ENCODE measurements at places on chromosomes 16 and 17.

GRCh38 chr16:70713342-70713741 lies 27.5 kb upstream of the MTSS2 start:
- DNase-seq = no peak

- no peak for DNase-seq
Observed at GRCh38 chr16:10300905-10301304, 85.0 kb upstream of the ATF7IP2 start.

GRCh38 chr17:1966274-1967086 lies 58.7 kb downstream of the RTN4RL1 start:
- DNase-seq = no peak

DNA sequence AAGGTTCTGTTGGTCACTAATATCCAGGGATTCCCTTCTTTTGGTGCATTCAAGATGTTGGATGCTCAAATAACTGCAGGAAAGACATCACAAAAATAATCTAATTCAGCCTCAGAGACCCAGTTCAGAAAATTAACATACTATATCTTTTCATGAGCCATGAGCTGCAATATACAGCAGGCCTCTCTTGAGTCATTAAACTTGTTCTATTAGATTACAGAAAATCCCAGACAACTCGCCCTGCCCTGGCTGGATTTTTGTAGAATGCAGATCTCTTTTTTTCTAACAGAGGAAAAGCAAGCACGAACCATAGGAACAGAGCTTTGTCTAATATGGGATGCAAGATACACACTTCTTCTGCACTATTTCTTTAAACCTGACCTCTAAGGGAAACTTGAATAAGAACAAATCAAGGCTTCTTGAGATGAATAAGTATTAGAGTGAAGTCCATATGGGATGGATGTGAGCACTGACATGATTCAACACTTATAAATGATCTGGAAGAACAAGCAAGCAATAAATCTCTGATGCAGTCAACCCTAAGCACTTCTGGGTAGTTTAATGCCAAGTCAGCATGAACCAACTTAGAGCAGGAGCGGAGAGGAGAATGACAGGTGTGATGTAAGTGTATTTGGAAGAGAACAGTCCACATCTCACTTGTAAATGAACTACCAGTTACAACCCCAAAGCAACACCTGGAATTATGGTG lies 70.7 kb upstream of the GNAO1 start:
- no peak for DNase-seq

- DNase-seq = no peak
Observed at GRCh38 chr17:72421128-72422092, 300.6 kb downstream of the SOX9 start.

DNA sequence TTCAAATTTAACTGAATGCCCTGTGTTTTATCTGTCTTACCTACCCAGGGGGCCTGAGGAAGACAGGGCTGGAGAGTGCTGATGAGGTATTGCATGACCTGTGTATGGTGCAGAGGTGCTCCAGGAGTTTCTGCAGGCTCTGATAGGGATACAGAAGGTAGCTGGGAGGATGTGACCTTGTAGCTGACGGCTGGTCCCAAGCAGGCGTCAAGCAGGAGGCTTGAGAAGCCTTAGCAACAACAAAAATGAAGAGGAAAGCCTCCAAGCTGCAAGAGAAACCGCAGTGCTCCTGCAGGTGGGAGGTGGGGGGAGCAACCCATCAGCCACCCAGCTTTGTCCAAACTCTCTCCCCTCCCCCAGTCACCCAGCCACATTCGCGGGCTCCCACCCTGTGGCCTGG lies 40.4 kb downstream of the LAT start:
- no peak for DNase-seq

GRCh38 chr17:8532021-8532420 lies 96.3 kb downstream of the NDEL1 start:
- DNase-seq = no peak

DNA sequence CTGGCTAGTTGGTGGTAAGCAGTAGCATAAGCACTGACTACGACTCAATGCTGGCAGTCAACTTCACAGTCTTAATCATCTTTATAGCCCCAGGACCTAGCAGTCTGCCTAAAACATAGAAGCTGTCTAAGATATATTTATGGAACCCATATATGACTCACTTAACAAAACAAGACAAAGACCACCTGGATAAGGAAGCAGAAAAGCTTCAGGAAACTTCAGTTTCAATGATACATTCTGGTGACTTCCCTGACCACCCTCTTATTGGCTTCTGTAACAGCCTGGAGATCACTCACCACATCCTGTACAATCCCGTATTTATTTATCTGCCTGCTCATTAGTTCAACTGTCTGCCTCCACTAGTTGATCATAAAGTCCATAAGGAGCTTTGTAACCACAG lies 95.5 kb downstream of the PMP22 start:
- no peak for DNase-seq

GRCh38 chr16:4682616-4683254 lies 10.6 kb upstream of the NUDT16L1 start:
- no peak for DNase-seq

- DNase-seq = no peak
Observed at GRCh38 chr16:89153848-89154271, 17.7 kb upstream of the CDH15 start.

- DNase-seq = no peak
Observed at GRCh38 chr17:1913702-1914101, 83.9 kb downstream of the RPA1 start.

- DNase-seq = no peak
Observed at GRCh38 chr17:77942112-77942988, 16.2 kb upstream of the TNRC6C start.

DNA sequence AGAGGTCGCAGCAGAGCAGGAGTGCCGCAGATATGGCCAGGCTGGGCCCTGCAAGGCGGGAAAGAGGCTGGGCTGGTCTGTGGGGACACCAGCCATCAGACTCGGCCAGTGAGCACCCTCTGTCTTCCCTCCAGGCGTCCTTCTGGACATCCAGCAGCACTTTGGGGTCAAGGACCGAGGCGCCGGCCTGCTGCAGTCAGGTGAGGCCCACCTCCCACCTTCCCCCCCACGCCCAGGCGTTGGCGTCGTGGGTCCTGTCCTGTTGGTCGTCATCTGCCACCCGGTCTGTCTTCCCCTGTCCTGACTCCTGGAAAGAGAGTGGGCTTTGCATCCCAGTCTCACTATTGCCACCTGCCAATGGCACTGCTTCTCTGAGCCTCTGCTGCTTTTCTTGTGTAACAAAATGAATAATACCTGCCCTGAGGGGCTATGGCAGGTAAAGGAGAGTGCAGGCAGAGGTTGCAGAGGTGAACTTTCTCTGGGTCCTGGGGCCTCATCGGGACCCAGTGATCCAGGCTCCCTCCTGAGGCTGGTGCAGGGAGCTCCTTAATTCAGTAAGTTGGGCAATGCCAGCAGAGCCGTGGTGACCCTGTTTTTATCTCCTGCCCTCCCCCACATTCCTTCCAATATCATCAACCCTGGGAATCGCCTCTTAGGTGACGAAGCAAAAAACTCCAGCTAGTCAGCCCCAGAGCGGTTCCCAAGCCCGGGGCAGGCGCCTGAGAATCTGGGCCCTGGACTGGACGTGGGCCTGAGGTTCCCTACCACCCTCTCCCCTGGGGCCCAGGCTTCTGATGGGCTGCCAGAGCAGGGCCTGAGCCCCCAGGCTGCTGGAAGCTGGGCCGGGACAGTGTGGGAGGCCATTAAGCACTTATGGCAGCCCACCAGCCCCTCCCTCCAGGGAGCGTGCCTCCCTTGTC lies 14.7 kb downstream of the SPNS2 start:
- DNase-seq = no peak

DNA sequence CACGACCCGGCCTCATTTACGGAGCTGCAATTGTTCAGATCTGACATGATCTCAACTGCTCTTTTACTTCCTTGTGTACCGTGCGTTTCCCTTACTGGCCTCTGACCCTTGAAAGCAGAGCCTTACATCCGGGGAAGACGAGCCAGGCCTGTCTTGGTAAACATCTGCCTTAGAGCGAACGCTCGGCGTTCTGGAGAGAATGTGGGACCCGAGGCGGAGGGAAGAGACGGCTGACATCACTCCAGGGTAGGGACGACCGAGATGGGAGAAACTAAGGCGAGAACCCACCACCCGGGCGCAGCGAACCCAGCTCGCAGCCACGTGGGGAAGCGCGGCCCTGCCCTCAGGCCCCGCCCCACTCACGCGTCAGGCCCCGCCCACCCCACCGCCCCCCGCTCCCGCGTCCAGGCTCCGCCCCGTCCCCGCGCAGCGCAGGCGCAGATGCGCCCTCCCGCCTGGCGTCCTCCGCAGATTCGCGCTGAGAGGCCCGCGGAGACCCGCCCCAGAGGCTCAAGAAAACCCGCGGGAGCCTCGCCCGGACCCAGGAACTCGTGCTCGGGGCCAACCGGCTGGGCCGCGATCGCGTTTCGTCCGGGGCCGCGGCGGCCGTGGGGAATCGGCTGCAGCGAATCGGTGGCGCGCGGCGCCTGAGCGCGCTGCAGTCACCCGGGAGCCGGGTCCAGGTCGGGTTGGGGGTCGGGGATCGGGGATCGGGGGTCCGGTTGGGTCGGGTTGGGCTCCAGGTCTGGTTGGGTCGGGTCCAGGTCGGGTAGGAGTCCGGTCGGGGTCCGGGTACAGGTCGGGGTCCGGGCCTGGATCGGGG lies at the start of gene TELO2:
TSS of gene TELO2 (plus strand) at position 438 of the 823 bp plus-strand sequence. CDS start 922 bp downstream, outside the sequence.
- DNase-seq = peak; percentile 71

DNA sequence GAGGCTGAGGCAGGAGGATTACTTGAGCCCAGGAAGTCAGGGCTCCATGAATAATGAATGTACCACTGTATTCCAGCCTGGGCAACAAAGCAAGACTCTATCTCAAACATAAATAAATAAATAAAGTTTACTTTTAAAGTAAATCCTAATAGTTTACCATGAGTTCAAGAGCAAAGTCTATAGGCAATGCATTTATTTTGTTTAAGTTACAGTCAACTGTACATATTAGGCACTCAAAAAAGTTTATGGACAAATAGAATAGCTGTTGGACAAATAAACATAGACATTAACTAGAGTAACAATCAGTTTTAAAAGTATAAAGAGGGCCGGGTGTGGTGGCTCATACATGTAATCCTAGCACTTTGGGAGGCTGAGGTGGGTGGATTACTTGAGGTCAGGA lies 3.7 kb upstream of the AARSD1 start:
- DNase-seq = no peak

DNA sequence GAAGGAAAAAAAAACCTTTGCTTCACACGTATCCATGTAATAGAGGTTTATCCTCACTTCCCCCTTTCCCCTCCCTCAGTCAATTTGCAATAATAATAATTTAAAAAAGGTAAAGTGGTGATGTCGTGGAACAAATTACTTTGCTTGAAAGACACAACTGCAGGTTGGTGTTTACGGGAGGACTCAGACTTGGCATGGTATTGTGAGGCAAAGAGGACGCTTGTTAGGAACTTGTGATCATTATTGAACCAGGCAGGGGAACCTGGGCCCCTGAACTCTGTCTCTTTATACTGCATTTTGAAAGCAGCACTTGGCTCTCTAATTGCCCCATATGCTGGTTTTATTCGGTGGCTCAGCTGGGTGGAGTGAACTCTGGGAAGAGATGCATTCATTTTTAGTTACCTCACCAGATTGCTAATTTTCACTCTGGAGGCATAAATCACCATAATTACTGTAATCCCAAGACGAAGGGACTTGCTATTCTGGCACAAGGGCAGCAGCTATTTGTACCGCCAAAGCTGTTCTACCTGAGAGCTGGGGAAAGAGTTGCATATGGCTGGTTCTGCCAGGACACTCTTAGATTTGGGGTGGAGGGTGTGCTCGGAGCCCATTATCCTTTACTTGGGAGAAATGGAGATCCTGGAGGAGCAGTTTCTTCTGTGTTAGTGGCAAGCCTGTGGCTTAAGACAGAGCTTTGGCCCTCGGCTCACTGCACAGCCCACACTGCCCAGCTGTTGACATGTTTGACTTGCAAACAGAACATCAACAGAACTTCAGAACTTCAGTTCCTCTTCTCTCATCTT lies 5.7 kb upstream of the DHX8 start:
- DNase-seq = no peak

DNA sequence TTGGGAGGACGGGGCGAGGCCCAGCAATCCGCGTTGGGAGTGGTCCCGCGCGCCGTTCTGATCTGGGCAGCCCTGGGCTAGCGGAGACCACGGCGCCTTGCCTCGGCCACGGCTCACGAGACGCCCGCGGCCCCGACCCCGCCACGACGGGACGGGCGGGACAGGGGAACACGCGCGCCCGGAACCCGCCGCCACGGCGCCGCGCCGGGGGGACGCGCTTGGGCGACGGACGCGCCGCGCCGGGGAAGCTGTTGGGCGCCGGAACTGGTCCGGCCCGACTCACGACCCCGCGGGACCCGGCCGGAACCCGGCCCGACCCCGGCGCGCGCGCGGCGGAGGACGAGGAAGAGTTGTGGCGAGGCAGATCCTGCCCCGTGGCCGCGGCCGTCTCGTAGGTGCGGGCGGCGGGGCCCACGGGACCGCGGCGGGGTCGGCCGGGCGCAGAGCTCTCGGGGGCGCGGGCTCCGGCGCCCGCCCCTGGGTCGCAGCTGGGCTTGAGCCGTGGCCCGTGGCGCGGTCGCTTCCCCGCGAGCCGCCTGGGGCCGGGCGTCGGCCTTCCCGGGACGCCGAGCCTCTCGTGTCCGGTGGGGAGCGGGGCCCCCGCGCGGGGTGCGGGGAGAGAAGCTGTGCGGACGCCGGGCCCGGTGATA lies at the start of gene ACSF3:
TSS of gene ACSF3 (plus strand) at position 251 of the 650 bp plus-strand sequence. CDS start 6,830 bp downstream, outside the sequence.
- peak; percentile 28 for DNase-seq

DNA sequence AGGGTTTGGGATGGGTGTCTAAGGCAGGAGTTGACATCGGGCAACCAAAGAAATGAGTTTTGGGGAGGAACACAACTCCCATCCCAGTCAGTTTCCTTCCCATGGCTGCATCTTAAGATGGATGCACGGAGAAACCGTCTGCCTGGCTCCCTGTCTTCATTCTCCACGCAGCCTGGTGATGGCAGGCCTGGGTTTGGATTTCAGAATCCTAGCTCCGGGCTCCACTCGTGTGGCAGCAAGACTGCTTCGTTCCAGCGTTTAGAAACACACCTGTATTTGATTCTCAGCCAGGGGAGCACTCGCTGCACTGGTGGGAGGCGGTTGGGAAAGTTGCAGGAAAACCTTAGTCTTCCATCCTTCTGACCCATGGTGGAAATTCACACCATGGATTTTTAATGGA lies 141.1 kb downstream of the RAB11FIP4 start:
- no peak for DNase-seq

GRCh38 chr17:42251115-42251514 lies 25.1 kb downstream of the STAT5B start:
- DNase-seq = no peak

GRCh38 chr16:72983241-72983640 lies 64.7 kb downstream of the ZFHX3 start:
- DNase-seq = no peak

DNA sequence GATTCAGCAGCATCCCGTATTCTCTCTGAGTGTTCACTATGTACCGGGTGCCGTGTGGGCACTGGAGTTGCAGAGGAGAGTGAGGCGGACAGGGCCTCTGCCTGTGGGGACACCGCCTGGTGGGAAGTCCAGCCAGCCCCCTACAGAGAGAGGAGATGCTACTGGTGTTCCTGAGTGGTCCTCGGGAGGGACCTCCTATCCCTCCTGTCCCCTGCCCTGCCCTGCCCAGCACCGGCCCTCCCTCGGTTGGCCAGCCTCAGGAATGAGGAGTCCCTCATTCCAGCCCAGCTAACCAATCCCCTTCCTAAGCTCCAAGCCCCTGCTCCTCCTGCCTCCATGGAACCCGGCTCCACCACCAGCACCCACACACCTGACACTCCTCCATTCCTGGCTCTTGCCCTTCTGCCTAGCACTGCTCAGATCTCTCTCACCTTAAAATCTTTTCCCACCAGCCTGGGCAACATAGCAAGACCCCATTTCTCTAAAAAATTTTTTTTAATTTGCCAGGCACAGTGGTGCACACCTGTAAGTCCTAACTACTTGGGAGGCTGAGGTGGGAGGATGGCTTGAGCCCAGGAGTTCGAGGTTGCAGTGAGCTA lies 2.0 kb downstream of the ASGR2 start:
- no peak for DNase-seq

- no peak for DNase-seq
Observed at GRCh38 chr17:10105513-10106001, 92.8 kb downstream of the GAS7 start.

Data from stimulated activated CD8-positive, alpha-beta memory T cell treated with anti-CD3 and anti-CD28 coated beads, Interleukin-4, amount 100 ng/mL, for 4 hours (primary cell).